ENCODE measurements at places on chromosomes 2 and 18. TPM values are rescaled to one million over a fixed set of nuclear protein-coding genes. Genes with fewer than 3 reads are reported as not detected.

DNA sequence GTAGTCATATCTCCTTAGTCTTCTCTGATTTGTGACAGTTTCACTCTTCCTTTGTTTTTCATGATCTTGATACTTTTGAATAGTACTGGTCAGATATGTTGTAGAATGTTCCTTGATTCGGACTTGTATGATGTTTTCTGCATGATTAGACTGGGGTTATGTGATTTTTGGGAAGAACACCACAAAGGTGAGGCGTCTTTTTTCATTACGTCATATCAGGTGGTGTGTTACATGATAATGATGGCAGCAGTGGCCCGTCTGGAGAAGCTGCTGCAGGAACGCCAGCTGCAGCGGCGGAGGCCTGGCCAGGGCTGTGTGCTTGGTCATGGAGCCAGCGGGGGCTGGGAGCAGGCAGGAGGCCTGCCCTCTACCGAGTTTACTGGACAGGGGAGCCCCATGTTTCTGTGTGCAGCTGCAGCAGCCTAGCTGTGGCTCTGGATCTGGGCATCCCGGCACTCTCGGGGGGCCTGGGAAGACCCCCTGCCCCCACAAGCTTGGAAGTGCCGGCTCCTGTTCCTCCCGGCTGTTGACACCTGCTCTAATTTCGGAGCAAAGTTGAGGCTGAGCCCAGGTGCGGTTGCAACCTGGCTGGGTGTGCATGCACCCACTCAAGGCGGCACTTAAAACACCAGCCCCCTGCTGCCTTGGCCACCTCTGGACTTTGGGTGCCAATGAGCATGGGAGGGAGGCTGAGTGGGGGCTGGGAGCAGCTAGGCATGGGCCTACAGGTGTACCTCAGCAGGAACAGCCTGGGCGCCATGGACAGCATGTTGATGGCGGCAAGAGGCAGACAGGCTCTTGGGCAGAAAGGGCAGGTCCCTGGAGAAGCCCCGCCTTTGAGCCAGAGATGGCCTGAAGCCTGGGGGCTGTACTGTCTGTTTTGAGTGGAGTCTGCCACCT lies 26.1 kb downstream of the SLC4A10 start:
- no peak for DNase-seq

DNA sequence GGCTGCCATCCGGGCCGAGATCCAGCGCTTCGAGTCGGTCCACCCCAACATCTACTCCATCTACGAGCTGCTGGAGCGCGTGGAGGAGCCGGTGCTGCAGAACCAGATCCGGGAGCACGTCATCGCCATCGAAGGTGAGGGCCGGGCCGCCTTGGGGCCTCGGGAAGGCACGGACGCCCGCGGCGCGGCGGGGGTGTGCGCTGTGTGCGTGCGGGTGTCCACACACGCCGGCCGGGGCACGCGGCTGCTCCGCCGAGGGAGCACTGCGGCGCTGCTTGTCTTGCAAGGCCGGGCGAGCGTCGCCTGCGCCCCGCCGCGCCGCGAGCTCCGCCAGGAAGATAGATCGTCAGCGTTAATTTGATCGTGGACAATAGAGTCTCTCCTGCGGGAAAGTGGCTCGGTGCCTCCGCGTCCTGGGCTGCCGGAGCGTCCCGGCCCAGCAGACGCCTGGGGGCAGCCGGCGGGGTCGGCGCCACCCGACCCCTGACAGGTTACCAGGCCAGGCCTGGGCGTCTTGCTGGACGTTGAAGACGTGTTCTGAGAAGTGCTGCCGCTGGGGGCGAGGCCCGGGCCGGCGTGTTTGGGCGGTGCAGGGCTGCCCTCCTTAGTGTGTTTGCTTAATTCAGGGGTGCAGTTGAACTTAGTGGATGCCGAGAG lies 1.0 kb downstream of the AGAP1 start:
- DNase-seq = no peak

DNA sequence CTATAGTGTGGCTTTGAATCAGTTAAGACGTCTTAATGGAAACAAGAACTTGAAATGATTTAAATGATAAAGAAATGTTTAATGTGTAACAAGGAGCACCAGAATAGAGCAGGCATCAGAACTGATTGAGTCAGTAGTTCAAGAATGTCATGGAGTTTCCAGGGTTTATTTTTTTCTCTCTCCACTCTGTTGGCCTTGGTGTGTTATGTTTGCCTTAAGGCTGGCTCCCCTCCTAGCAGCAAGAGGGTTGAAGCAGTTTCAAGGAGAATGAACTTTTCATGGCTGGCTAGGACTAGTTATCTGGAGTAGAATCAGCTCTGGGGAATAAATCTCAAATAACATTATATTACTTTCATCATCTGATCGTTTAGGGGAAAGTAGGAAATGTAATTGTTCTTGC lies 13.4 kb upstream of the GLS start:
- DNase-seq = no peak

KLHL30 gene
- total RNA-seq = 0.07 TPM

- DNase-seq = no peak
Measured at GRCh38 chr18:80037869-80038630, 3.8 kb downstream of the RBFA start.
